ENCODE measurements at places on chromosomes 4 and X. TPM values are rescaled to one million over a fixed set of nuclear protein-coding genes. Genes with fewer than 3 reads are reported as not detected.

DNA sequence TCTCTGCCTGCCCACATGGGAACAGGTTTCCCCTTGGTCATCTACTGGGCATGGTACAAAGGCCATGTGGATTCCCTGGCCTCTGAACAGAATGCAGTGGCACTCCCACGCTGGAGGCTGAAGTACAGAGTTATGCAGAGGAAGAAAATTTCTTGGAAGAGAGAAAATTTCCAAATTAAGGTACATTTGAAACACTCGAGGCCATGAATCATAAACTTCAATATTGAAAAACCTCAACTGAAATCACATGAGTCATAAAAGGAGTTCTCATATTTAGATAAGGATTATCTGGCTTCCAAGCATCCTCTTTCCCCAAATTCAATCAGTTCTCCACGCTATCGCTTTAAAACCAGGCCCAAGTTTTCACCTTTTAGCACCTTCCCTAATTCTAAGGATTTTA lies 28.1 kb upstream of the TXK start:
- DNase-seq = no peak

DNA sequence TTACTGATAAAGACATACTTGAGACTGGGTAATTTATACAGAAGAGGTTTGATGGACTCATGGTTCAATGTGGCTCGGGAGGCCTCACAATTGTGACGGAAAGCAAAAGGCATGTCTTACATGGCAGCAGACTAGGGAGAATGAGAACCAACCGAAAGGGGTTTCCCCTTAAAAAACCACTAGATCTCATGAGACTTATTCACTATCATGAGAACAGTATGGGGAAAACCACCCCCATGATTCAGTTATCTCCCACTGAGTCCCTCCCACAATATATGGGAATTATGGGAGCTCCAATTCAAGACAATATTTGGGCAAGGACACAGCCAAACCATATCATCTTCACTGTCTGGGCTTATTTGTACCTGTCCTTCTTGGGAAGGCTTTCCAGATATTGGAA lies 22.8 kb upstream of the MUC7 start:
- DNase-seq = no peak

- no peak for DNase-seq
Observed at GRCh38 chrX:105634180-105634579, 188.2 kb upstream of the NRK start.

DNA sequence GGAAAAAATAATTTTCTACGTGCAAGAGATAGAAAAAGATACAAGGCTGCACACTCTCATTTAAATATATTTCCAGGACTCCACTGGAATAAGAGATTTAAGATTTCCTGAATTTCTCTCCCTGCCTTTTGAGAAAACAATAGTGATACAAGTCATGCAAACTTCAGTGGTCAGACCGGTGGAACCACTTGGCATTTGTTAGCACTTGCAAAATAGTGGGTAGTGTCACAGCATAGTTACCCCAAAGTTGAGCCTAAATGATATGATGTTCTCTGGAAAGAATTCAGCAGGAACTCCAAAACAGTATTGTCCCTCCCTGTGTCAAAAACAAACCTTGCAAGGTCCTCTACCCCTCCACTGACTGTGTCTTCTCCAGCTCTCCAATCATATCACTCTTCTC lies 102.3 kb downstream of the ANKRD50 start:
- no peak for DNase-seq

DNA sequence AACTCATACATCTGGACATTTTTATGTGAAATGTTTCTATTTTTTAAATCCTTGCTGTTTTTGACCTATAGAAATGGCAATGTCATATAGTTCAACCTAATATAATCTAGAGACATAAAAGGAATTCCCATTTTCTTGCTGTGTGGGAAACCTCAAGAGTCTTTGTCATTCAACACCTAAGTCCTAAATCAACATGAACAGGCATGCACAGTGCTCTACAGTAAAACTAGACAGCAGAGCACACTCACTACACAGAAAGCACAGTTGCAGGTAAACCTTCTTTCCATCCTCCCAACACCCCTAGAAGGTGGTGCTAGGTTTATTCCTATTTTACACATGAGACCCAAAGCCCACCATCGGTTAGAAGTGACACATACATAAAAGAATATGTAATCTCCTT lies 79.1 kb upstream of the C1QTNF7 start:
- DNase-seq = no peak

GRCh38 chr4:2296631-2297601 lies 35.0 kb upstream of the MXD4 start:
- DNase-seq = no peak

GRCh38 chrX:129227366-129227765 lies 295.9 kb downstream of the SMARCA1 start:
- no peak for DNase-seq

DNA sequence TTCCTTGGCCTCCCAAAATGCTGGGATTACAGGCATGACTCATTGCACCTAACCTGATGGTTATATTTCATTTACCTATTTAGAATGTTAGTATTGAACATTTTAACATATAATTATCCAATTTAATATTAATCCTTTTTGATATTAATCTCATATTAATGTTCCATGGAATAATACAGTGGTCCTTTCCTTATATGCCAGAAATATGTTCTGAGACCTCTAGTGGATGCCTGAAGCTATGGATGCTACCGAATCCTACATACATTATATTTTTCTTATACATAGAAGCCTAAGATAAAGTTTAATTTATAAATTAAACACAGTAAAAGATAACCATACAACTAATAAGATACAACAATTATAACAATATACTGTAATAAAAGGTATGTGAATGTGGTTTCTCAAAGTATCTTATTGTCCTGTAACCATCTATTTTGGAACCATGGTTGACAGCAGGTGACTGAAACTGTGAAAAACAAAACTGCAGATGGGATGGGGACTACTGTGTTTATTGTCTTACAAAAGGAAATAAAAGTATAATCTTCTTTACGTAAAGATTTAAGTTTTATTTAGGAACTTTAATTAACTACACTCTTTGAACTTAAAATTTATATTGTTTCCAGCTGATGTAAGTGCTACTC lies 431.4 kb downstream of the GRID2 start:
- no peak for DNase-seq

- peak; percentile 91 for DNase-seq
Observed at GRCh38 chr4:78056265-78057129, 626 bp upstream of the FRAS1 start.

GRCh38 chr4:106715825-106716224 lies 320.3 kb downstream of the DKK2 start:
- DNase-seq = no peak

- no peak for DNase-seq
Observed at GRCh38 chr4:73421708-73422457, 14.1 kb upstream of the AFP start.

- peak; percentile 53 for DNase-seq
Observed at GRCh38 chr4:183261953-183262775, 57.9 kb downstream of the CLDN22 start.

GRCh38 chr4:94827481-94828110 lies 69.8 kb downstream of the BMPR1B start:
- DNase-seq = no peak

DNA sequence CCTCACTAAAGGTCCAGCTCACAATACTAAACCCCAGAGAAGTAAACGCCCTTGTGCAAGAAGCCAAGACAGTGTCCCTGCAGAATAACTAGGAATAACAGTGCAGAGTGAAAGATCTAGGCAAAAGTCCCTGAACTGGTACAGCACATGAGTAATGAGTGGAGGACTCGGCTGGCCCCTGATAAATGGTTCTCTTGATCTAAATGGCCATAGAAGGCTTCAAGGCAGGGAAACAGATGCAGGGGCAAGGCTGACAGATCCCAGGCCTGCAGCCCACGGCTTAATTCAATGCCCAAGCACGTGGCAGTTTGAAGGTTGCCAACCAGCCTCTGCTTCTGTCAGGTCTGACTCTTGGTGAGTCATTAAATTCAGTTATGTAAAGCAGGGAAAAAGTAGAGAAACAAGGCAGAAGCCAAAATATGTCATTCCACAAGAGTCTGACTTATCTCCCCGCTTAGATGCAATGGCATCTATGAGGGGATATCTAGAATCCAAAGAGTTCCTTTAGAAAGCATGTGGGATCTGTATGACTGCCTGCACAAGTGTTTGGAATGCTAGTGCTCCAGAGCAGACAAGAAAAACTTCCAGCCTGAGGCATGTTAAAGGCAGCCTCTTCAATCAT lies 121.3 kb downstream of the PRDM5 start:
- DNase-seq = no peak

- DNase-seq = no peak
Observed at GRCh38 chr4:81723019-81723884, 251.5 kb upstream of the RASGEF1B start.

DNA sequence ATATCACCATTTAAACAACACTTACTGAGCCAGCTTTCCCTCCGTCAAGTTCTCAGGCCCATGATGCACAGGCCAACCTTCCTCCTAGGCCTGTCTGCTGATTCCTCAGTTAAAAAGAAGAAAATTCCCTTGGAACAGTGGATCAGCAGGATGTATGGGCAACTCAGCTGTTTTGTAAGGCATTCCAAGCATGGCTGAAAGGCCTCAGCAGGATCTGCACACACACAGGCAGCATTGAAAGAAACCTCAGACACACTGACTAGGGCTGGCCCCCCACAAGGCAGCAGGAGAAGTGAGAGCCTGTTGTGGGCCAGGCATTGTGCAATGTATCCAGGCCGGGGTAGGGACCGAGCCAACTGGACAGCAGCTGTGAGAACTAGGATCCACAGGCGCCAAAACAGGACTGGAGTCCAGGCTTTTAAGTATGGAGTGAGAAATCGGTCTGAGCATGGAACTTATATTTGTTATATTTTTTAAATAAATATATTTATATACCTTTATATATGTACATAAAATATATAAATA lies 171.4 kb downstream of the NWD2 start:
- DNase-seq = no peak

GRCh38 chr4:135732448-135732847 lies 1530.9 kb upstream of the PABPC4L start:
- no peak for DNase-seq

- DNase-seq = no peak
Observed at GRCh38 chr4:153034681-153035080, 98.6 kb downstream of the FHDC1 start.

- no peak for DNase-seq
Observed at GRCh38 chrX:110338935-110339334, 19.7 kb upstream of the RTL9 start.

DNA sequence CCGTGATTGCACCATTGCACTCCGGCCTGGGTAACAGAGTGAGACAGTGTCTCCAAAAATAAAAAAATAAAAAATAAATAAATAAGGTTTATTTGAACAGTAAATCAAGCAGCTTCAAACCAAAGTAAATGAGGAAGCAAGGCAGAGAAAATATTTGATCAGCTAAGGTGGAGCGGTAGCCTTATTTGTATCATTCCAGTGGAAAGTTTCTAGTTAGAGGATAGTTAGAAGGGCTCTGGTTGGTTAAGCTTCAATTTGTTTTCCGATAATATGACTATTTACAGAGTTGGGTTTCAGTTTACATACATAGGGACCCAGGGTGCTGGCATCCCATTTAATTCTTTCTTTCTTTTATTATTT lies 21.8 kb upstream of the OPHN1 start:
- DNase-seq = no peak

Gene PASD1
- polyA plus RNA-seq = not detected

Gene ZNF630
- polyA plus RNA-seq = 3.6 TPM

Gene PNMA3
- 32.4 TPM for polyA plus RNA-seq

Gene PHOX2B
- polyA plus RNA-seq = 0.24 TPM

Gene STK32B
- 10.2 TPM for polyA plus RNA-seq

Gene RS1
- polyA plus RNA-seq = 0.14 TPM

Gene HTATSF1
- polyA plus RNA-seq = 117 TPM

Gene AMTN
- not detected for polyA plus RNA-seq

Gene CLDN2
- 78.3 TPM for polyA plus RNA-seq

Gene COX7B2
- polyA plus RNA-seq = not detected
